Glutamatergic neuron (in vitro differentiated cells): ENCODE measurements at places on chromosomes 7 and 10. TPM values are rescaled to one million over a fixed set of nuclear protein-coding genes. Genes with fewer than 3 reads are reported as not detected.
A peak's percentile ranks its signal among the peaks of the same experiment; 100 is the strongest.

- DNase-seq = no peak
Measured at GRCh38 chr7:95330204-95330960, 6.0 kb upstream of the PON1 start.

The FZD8 gene
- 8.9 TPM for total RNA-seq

DNA sequence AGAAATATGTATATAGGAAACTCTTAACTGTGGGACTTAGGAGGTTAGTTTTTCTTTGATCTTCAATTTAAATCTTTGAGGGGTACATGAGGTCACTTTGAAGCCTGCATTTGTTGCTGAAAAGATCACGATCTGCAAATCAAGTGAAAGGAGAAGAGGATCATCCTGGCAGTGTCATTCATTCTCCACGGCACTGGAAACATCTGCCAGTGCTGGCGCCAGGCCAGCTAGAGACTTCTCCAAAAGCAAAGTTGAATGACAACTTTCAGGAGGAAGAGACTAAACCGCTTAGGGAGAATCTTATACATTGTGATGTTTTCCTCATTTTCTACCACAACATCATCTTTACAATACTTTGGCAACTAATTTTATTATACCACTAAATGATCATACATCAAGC, 42.5 kb downstream of the MRC1 start:
- DNase-seq = no peak

GRCh38 chr10:74213019-74213418, 62.0 kb downstream of the ADK start:
- no peak for DNase-seq

DNA sequence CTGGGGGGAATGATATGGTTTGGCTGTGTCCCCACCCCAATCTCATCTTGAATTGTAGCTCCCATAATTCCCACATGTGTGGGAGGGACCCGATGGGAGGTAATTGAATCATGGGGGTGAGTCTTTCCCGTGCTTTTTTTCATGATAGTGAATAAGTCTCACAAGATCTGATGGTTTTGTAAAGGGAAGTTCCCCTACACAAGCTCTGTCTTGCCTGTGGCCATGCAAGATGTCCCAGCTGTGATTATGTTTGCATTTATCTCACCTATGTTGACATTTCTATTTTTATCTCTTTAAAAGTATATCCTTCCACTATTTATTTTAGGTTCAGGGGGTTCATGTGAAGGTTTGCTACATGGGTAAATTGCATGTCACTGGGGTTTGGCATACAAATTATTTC, 323.9 kb upstream of the GLI3 start:
- DNase-seq = no peak

The ANKRD7 gene
- not detected for total RNA-seq

DNA sequence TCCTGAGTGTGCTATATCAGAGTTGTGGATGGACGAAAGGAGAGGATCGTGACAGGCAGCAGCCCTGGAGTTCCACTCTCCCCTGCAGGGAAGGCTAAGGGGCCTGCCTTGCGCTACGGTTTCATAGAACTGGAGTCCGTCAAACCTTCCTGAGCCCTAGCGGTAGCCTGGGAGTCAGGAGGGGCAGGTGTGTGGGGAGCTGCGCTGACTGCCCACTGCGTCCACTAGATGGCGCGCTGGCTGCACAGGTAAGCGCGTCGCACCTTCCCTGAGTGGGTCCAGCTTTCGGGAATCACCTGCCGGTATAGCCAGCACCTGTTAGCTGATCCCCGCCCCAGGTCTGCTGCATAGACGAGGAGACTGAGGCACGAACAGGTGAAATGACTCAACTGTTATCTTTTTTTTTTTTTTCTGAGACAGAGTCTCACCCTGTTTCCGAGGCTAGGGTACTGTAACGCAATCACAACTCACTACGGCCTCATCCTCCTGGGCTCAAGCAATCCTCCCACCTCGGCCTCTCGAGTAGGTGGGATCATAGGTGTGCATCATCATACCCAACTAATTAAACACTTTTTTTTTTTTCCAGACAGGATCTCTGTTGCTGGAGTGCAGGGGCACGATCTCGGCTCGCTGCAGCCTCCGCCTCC, 20.2 kb upstream of the BAIAP2L1 start:
- DNase-seq = peak; percentile 72

The C7orf57 gene
- total RNA-seq = not detected

GRCh38 chr7:30166155-30166840, 31.5 kb downstream of the MTURN start:
- DNase-seq = no peak

GRCh38 chr7:26103596-26103995, 48.4 kb upstream of the NFE2L3 start:
- no peak for DNase-seq

GRCh38 chr7:159130820-159131219, 13.8 kb downstream of the VIPR2 start:
- no peak for DNase-seq

The ZNF789 gene
- 19.5 TPM for total RNA-seq

DNA sequence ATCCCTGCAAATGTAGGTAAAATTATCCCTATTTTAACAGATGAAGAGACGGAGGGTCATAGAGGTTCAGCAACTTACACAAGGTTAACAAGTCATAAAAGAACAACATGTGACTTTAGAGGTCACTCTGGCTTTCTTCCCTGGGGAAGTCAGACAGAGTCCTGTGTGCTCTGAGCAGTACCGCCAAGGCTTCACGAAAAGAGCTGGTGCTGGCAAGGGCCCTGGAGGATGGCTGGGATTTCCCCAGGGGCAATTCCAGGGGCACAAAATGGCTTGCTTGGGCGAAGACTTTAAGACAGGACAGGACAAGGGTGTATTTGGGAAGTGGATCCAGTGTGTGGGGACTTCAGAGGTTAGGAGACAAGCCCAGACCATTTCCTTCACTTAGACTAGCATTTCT, 144.1 kb downstream of the PIP4K2A start:
- DNase-seq = no peak

DNA sequence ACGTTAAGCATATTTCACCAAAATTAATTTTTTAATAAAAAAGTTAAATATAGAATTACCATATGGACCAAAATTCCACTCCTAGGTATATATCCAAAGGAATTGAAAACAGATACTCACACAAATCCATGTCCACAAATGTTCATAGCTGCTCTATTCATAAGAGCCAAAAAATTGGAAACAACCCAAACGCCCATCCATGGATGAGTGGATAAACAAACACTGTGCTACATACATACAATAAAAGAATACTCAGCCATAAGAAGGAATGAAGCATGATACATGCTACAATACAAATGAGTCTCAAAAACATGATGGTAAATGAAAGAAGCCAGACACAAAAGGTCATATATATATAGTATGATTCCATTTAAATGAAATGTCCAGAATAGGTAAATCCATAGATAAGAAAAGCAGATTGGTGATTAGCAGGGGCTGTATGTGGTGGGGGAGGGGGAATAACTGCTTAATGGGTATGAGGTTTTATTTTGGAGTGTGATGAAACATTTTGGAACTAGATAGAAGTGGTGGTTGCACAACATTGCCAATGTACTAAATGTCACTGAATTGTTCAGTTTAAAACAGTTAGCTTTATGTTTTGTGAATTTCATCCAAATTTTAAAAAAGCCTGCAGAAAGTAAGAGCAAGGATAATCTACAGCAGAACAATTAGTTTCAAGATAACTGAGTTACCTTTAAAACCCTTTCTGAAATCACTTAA, 101.2 kb upstream of the EFCAB10 start:
- DNase-seq = no peak

DNA sequence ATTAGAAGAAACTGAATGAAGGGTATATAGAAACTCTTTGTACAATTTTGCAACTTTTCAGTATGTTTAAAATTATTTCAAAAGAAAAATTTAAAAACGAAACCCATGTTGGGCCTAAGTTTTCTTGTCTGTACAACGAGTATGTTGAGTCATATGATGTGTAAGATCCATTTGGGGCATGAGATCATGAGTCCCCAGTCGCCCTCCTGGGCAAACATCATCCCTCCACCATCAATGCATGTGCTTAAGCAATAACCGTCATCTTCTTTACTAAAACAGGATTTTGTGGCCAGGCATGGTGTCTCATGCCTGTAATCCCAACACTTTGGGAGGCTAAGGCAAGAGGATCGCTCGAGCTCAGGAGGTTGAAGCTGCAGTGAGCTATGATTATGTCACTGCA, 54.2 kb upstream of the CDCA7L start:
- DNase-seq = no peak

DNA sequence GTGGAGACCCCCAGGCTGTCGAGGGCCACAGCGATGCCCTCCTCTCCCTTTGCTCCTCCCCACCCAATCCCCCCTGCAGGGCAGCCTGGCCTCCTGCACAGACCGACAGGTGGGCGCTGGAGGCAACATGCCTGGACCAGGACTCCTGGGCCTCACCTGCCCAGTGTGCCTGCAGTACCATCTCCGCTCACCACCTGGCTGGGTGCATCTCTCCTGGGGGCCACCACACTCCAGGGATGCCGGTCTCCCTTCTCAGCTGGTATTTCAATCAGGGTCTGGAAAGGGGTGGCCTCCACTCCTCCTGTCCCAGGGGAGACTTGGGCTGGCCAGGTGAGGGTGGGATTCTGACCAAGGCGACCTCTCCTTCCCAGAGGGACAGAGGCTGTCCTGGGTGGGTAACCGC, 17.2 kb upstream of the CFAP46 start:
- DNase-seq = no peak

DNA sequence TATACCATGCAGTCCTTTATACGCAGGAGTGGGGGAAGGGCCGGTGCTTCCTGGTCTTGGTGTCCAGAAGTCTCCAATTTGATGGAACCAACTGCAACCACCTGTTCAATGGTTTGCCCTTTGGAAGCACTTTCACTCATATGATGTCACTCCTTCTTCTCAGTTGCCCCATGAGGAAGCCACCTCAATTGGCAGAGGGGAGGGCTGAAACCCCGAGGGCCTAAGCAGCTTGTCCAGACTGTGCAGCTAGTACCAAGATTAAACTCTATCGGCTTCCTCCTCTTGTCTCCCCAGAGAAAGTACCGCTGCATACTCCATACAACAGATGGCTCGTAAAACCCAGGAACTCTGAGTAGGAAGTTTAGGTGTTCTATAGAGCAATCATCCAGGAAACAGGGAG, 789.4 kb downstream of the TYW1 start:
- no peak for DNase-seq

- DNase-seq = no peak
Measured at GRCh38 chr10:128306535-128306934, 180.3 kb upstream of the MKI67 start.

- DNase-seq = no peak
Measured at GRCh38 chr7:106538638-106539037, 122.3 kb downstream of the CCDC71L start.

The TRIM73 gene
- total RNA-seq = 11.2 TPM

The MMP21 gene
- not detected for total RNA-seq

The GRM3 gene
- not detected for total RNA-seq

GRCh38 chr10:115093286-115093775, at the start of gene ATRNL1:
TSS of gene ATRNL1 (plus strand) at chr10:115093365. CDS start at chr10:115093751, 386 bp downstream.
- peak; percentile 69 for DNase-seq

The NPTX2 gene
- 81.2 TPM for total RNA-seq

GRCh38 chr7:128353189-128353588, 8.3 kb downstream of the PRRT4 start:
- DNase-seq = no peak

DNA sequence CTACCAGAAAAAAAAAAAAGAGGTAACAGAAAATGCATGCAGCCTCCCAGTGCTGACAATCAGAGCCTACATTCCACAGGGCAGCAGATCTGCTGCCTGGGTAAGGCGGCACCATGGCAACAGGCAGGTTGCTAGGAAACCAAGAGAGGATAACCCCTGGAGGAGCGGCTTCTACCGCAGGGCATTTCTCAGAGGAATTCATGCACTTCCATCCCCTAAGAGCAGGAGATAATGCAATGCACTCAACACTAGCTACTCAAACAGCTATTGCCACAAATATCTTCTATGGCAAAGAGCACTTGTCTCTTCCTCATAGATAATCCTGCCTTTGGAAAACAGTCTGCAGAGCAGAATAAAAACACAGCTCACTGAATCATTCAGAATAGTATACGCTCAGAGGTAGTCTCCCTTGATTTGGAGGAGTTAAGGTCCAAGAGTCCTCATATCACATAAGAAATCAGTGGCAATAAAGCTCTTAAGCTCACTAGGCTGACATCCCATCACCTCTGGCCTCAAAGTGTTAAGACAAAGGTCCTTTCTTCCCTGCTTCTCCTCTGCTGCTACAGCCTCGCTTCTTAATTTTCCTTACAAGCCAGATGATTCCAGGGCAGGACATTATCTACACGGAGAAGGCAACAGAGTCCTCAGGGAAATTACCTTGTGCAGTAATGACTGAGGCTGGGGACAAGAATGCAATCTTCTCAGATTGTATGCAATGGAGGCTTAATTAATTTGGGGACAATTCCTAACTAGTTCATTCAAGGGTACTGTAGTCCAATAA, 10.7 kb downstream of the PSAP start:
- DNase-seq = peak; percentile 90

DNA sequence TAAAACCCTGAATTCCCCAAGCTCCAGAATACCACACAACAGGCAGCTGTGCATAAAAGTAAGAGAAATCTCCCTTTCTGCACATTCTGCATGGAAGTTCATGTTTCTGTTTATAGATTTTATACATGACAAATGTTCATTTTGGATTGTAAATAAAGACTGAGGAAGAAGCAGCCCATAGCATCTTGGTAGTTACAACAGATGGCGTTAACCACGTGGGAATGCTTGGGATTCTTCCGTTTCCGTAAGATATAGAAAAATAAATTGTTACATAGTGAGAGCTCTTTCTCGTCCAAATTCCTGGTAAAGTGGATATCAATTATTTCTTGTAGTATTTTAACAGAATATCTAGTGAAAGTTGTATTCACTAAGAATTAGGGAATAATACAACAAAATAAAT, 1016.5 kb downstream of the GRM8 start:
- peak; percentile 15 for DNase-seq

- no peak for DNase-seq
Measured at GRCh38 chr7:155928583-155928982, 116.3 kb upstream of the SHH start.

DNA sequence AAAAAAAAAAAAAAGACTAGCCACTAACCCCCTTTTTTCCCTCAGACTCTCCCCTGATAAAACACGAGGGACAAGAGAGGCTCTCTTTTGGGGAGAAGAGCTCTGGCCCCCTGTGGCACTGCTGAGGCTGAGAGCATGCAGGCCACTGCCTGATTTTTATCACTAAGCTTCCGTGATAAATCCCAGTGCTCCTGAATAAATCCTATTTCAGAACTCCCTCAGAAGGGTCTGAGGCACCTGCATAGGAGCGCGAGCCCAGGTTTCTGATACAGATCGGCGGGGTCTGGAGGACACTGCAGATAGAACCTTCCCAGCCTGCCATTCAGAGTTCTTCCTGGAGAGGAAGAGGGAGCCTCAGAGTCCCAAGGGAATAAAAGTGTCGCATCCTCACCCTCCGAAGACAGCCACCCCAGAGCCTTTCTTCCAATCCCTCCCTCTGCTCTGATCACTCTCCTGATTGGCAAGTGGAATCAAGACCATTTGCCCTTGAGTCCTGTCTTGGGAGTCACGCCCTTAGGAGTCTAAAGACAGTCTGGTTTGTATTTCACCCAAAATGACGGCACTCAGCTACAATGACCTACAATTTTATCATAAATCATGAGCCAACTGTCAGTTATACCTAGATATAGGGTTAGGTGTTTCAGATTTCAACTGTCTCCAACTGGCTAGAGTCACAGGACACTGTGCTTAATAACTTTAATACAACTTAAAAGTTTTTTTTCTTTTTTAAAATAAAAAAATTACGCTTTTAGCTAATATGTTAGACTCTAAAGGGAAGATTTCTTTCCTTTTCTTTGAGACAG, 153.5 kb downstream of the RNF216 start:
- no peak for DNase-seq
